ENCODE measurements at places on chromosomes 7 and 10. TPM values are rescaled to one million over a fixed set of nuclear protein-coding genes. Genes with fewer than 3 reads are reported as not detected.

GRCh38 chr7:111852081-111852480, 289.8 kb upstream of the IMMP2L start:
- no peak for DNase-seq

- no peak for DNase-seq
Observed at GRCh38 chr10:5575482-5576153, 50.9 kb downstream of the CALML3 start.

SLC13A4 gene
- 34.6 TPM for polyA plus RNA-seq

- DNase-seq = no peak
Observed at GRCh38 chr10:96896884-96897589, 64.9 kb downstream of the LCOR start.

IQUB gene
- polyA plus RNA-seq = 49.2 TPM

NPC1L1 gene
- 0.83 TPM for polyA plus RNA-seq

GRCh38 chr10:6053303-6053702, 8.9 kb downstream of the IL2RA start:
- no peak for DNase-seq

A1CF gene
- 0.12 TPM for polyA plus RNA-seq

DNA sequence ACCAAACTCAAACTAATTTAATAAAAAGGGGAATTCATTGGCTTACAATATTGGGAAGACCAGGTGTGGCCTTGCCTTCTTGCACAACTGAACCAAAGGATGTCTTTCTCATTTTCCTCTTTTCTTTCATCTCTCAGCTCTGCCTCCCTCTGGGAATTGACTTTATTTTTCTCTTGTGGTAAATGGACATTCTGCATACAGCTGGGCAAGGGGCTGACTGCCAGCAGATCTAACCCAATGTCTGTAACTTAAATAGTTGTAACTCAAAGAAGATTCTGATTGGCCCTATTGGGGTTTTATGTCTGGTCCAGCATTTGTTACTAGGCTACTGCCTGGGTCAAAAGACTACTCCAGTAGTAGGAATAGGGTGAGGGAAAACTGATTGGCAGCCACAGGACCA, 15.3 kb downstream of the PTTG1IP2 start:
- DNase-seq = no peak

NPVF gene
- not detected for polyA plus RNA-seq

TFEC gene
- polyA plus RNA-seq = 2.6 TPM

GRCh38 chr7:103719070-103719469, 270.4 kb downstream of the RELN start:
- no peak for DNase-seq

DNA sequence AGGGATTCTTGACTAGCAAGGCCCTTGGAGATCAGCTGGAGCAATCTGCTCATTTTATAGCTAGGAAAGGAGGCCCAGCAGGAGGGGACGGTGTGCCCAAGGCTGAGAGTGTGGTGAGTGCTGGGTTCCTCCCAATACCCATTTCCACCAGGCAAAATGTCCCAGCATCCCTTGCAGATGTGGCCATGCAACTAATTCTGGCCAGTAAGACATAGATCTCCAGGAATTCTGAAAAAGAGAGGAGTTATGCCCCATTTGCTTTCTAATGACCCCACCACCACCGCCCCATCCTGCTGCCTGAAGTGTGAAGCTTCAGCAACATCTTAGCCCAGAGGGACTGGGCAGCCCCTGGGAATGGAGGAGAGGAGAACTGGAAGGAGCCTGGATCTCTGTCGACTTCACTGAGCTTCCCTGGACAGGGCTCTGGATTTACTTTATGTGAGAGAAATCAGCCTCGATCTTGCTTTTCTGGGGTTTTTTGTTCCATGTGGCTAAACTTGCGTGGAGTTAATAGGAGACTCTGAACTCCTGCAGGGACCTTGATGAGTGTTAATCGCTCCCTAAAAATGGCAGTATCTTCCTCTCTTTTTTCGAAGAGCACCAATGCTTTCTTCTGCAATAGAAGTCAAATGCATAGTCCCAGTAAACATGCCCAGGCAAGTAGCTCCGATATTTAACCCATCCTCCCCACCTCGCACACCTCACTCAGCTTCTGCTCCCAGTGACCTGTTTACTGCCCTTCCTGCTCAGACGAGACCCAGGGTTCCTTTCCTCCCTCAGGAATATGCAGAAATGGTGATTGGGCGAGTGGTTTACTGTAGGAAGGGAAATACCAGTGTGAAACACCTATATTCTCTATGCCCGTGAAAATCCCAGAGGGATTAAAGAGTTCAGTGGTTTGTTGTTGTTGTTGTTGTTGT, 127.5 kb upstream of the GPR26 start:
- DNase-seq = no peak

- DNase-seq = no peak
Observed at GRCh38 chr7:36639826-36640225, 84.5 kb downstream of the AOAH start.

PPP1R3A gene
- polyA plus RNA-seq = 0.99 TPM

DNA sequence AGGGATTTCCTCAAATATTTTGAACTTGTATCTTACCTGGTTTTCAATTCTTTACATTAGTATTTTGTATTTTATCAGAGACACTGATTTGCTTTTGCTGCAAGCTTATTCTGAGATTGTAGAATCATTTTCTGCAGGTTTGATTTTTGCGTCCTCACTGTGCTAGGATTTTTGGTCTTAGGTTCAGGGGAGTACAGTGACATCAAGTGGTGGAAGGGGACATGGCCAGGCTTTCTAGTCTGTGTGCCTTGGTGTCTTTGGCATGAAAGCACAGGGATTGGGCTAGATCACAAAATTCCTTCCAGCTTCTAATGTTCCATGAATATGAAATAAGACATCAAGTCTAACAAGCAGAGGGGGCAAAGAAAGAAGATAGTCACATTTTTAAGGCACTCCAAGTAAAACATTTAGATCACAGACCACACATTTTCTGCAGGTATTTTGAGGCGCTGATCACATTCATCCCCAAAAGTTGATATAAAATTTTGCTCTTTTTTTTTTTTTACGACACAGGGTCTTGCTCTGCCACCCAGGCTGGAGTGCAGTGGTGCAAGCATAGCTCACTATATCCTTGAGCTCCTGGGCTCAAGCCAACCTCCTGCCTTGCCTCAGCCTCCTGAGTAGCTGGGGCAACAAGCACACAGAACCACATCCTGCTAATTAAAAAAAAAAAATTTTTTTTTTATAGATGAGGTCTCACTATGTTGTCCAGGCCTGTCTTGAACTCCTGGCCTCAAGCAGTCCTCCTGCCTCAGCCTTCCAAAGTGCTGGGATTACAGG, 124.4 kb downstream of the PON1 start:
- DNase-seq = peak; percentile 69

GRCh38 chr10:27448921-27449320, 55.2 kb upstream of the RAB18 start:
- no peak for DNase-seq

DNA sequence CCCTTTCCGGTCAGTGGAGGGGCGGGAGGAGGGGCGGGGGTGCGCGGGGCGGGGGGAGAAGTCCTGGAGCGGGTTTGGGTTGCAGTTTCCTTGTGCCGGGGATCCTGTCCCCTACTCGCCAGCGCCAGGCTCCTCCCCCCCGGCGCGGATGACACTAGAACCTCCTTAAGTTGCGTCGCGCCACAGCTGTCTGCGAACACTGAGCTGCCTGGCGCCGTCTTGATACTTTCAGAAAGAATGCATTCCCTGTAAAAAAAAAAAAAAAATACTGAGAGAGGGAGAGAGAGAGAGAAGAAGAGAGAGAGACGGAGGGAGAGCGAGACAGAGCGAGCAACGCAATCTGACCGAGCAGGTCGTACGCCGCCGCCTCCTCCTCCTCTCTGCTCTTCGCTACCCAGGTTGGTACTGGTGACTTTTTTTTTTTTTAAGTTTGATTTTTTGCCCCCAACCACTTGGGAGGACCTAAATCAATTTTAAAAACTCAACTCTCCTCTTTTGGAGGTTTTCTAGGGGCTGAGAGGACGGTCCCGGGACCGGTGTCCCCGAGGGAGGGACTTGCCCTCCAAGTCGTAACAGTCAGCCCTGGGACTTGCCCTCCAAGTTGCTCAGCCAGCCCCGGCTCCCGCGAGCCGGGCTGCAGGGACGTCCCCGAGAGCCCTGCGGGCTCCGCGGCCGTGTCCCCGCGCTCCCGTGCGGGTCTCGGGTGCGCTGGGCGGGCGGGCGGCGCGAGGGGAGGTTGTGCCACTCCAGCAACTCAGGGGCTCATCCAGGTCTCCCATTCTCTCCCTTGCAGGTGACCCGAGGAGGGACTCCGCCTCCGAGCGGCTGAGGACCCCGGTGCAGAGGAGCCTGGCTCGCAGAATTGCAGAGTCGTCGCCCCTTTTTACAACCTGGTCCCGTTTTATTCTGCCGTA, at the start of gene GATA3:
GATA3 (plus strand) TSS at position 195 of the 914 bp plus-strand sequence. CDS start 968 bp downstream, outside the sequence.
- DNase-seq = peak; percentile 56

DNA sequence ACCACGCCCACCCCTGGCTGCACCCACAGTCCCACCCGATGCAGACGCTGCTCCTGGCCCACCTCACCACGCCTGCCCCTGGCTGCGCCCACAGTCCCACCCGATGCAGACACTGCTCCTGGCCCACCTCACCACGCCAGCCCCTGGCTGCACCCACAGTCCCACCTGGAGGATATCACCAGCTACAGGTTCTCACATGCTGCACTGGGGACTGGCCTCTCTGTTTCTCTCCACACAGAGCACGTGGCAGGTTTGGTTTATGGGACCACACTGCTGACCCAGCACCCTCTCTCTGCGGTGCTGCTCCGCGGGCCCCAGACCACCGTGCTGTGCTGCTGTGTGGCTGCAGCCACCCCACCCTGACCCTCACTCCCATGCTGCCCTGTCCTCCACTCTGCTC, 120.9 kb downstream of the VIPR2 start:
- peak; percentile 10 for DNase-seq

FAM25C gene
- polyA plus RNA-seq = not detected

- no peak for DNase-seq
Observed at GRCh38 chr7:2858621-2859020, 14.5 kb upstream of the GNA12 start.
